ENCODE measurements at places on chromosomes 3 and 15.

DNA sequence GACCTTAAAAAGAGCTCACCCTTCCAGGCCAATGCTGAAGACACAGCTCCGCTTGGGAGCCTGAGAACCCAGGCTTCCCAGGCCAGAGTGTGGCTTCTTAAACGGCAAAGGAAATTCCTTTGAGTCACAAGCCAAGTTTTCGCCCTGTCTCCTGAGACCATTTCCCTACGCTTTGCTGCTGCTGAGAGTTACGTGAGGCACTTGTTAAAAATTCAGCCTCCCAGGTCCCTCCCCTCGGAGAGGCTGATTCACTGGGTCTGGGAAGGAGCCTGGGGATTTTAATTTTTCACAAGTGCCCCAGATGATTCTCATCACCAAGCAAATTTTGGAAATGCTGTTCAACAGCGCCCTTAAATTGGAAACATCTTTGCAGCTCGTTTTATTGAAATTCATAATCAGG, 25.5 kb downstream of the RLBP1 start:
- DNase-seq = no peak

GRCh38 chr3:170475092-170475685, 56.5 kb downstream of the CLDN11 start:
- DNase-seq = no peak

GRCh38 chr3:141346839-141347238, 21.5 kb upstream of the ZBTB38 start:
- no peak for DNase-seq

DNA sequence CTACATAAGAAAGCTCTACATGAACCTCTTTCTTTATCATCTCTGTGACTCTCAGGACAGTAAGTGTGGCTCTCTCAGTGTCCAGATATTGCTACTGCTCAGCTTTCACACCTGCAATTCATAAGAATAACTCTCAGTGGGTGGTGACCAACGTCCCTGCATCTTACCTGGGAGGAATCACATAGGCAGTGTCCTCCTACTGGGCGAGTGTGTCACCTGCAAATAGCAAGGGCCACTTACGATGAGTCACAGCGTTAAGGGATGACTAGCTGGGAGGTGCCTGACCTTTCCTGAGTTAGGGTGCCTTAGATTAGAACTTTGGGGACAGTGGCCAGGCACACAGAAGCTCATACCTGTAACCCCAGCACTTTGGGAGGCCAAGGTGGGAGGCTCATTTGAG, 90.8 kb upstream of the C3orf80 start:
- DNase-seq = no peak

GRCh38 chr15:36841193-36841592, 259.2 kb downstream of the MEIS2 start:
- DNase-seq = peak; percentile 22

DNA sequence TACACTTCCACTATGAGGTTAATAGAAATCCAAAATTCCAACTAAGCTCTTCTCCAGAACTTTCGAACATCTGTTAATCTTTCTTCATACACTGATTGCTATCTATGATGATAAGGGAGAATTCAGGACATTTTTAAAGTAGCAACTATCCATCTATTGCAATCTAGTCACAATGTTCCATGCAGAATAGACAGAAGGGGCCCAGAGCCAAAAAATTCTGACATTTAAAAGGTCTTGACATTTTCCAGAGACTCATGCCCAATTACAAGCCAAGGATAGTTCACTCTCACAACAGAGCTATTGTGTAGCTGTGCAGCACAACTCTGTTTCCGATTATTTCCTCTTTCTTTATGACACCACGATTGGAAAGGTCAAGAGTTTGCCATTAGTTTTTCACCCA, 999.7 kb upstream of the ALCAM start:
- DNase-seq = no peak

DNA sequence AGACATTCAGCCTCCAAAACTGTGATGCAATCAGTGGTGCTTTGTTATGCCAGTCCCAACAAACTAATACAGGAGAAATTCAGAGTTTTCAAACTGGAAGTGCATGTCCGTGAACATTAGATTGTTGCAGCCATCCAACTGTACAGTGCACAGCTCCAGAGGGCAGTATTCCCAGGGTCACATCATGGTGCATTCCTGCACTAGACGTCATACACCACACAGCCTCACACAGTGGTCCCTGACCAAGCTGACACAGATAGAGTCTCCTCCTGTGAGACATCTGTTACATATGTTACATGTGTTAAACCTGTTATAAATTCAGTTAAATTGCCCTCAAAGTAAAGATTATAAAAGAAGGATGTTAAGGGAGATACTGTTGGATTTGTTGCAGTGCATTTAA, 209.0 kb downstream of the LRRN1 start:
- no peak for DNase-seq

GRCh38 chr3:174859114-174859735, at the start of gene NAALADL2:
Gene NAALADL2 (plus strand): TSS chr3:174859334.
- no peak for DNase-seq

- no peak for DNase-seq
Measured at GRCh38 chr3:62446337-62446940, 73.1 kb upstream of the FEZF2 start.

DNA sequence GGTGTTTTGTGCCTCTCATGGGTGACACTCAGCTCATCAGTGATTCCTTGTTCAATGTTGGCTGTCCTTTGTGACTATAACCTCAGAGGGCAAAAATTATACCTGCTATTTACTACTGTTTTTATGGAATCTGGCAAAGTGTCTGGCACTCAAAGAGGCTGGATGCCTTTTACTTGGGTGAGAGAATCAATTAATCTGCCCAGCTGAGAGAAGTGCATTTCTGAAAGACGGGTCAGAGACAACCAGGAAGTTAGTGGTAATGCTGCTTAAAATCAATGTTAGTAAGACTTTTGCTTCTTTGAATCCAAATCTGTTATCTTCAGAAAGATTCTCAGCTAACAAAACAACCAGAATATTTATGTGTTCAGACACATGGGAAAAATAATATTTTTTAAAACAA, 436.2 kb upstream of the SUCLG2 start:
- DNase-seq = no peak

- DNase-seq = no peak
Measured at GRCh38 chr3:108835101-108835500, 12.5 kb downstream of the TRAT1 start.

- no peak for DNase-seq
Measured at GRCh38 chr3:86937306-86937791, 53.6 kb downstream of the VGLL3 start.

DNA sequence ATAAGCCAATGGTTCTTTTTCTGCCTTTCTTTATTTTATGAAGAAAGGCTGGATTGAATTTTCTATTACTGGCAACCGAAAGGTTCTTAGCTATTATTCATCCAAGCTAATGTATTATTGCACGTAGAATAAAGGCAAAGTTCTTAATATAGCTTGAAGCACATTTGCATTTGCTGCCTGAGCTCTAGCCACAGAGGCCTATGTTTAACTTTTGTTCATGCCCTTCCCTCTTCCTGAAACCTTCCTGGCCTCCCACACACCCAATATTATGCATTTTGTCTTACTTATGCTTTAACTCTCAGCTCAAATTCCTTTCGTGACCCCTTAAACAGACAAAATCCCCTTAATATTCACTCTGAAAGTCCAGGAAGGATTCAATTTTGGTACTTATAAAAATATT, 71.0 kb upstream of the ZNF280D start:
- no peak for DNase-seq

- no peak for DNase-seq
Measured at GRCh38 chr3:58084166-58084565, 75.9 kb downstream of the FLNB start.

GRCh38 chr3:41726891-41727290, 235.0 kb downstream of the ULK4 start:
- no peak for DNase-seq

DNA sequence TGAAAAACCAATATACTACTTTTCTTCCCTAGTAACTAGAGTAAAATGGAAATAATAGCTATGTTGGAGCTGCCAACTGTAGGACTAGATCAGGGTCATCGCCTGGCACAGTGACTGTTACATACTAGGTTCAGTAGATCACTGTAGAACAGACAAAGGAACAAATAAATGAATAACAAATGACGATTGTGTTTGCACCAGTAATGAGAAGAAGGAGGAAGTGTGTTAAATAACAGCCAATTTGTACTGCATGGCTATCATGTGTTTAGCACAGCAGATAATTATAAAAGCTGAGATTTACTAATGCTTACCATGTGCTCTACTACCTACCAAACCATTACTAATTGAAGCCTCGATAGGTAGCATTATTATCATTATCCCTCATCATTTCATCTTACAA, 85.3 kb upstream of the FXR1 start:
- no peak for DNase-seq

DNA sequence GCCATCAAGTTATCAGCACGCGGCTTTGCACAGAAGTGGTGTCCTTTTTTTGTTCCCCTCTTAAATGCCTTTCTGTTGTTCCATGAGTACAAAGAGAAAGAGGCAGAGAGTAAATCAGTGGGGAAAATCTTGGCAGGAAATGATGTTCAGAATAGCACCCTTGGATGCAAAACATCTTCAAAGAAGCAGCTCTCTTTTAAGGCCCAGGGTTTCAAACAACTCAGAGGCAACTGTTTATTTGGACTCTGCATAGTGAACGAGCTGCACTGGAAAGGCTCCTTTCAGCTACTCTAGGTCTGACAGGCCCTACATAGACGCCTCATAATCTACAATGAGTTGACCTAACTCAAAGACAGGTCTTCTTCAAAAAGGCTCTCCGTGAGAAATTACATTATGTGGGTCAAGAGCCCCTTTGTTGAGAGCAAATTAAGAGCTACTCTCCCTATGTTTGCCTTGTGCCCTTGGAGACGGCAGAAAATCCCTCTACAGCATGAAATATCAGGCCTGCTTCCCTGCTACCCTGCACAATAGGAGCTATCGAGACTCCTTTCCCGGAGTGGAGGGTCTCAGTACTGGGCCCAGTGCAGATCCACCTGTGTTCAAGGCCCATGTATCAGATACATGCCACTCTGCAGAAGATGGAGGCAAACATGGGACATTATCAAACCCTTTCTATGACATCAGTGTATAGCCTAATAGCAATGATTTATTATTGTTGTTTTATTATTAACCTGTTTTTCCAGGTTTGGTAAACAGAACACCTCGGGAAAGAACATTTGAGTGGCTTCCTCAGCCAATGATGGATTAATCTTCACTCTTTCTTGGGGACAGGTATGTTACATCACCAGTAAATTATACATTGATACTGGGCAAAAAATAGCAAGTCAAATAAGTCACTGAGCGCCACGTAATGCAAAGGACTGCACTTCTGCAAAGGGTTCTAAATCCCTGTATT, 53.1 kb downstream of the HEG1 start:
- no peak for DNase-seq

GRCh38 chr15:66278671-66279070, 14.7 kb upstream of the DIS3L start:
- no peak for DNase-seq

- DNase-seq = no peak
Measured at GRCh38 chr3:61736506-61736905, 175.1 kb downstream of the PTPRG start.

- DNase-seq = peak; percentile 74
Measured at GRCh38 chr15:37764733-37765191, 169.7 kb upstream of the TMCO5A start.

GRCh38 chr15:81279621-81280485, 44.1 kb downstream of the STARD5 start:
- no peak for DNase-seq

DNA sequence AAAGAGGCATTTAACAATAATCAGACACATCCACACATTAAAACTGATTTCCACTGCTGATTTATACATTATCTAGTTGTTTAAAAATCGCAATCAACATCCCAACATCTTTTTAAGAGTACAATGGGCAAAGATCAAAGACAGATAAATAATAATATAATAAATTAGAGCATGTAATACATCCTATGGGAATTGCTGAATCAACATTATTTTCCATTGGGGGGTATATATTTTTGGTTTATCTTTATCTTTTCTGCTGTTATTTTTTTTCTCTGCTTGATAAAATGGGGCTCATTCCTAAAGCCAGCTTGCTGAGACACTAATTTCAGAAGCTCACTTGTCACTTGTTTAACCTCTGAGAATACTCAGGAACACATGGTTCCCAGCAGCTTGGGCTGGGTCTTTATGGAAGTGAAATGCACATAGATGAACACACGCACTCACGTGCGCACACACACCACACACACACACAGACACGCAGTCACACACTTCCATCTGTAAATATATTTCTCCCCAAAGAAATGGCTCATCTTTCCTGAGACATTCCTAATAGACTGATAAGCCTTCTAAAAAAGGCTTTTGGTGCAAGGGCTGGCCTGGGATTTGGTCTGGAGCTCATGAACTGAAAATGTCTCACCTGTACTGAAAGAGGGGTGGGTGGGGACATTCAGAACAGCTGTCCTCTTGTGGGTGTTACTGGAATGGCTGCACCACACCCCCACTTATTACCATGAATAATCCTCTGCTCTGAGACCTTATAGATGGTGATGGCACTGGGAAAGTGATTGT, 3.5 kb upstream of the PPIB start:
- DNase-seq = peak; percentile 30

DNA sequence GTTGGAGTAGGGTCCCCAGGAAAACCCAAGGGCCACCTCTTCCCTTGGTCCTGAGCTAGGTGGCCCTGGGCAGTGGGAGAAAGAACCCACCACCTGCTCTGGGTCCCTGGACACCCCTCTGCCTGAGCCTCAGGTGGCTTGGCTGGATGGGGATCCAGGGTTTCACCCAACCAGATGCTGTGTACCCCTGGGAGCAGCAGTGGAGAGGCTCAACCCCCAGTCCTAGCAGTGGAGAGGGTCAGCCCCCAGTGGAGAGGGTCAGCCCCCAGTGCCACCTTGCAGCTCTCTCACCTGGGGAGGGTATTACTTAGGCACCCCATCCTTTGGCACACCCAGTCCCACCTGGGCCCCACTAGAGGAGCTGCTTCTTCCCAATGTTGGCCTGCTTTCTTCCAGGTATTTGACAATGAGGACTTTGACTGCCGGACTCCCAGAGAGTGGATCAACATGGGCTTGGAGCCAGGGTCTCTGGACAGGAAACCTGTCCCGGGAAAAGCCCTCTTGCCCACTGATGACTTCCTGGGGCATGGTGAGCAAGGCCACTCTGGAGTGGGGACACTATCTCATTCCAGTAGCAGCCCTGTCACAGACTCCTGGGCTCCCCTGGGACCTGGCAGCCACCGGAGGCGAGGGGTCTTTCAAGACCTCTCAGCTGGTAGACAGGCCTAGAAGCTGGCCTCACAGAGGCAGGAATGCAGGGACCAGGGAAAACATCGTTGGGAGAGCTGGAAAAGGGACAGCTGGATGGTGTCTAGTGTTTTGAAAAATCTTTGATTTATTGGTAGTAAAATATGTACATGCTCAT, 11.6 kb downstream of the DNAH1 start:
- DNase-seq = no peak

GRCh38 chr3:126522363-126522788, 1.6 kb upstream of the CHST13 start:
- peak; percentile 81 for DNase-seq

DNA sequence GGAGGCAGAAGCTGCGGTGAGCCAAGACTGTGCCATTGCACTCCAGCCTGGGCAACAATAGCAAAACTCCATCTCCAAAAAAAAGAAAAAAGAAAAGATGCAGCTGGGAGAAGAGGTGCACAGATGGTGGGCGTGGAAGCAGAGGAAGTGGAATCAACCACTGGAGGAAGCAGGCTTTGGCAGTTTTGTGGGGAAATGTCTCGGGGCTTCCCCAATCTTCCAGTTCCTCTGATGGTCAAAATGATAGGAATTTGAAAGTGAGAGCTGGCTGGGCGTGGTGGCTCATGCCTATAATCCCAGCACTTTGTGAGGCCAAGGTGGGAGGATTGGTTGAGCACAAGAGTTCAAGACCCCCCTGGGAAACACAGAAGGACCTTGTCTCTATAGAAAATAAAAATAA, 48.1 kb upstream of the SMAD3 start:
- DNase-seq = no peak
